ENCODE measurements at places on chromosomes 13 and 19. TPM values are rescaled to one million over a fixed set of nuclear protein-coding genes. Genes with fewer than 3 reads are reported as not detected.

PSG1 gene
- total RNA-seq, result not detected

C1QTNF9B gene
- 1.3 TPM for total RNA-seq

LMTK3 gene
- 2.0 TPM for total RNA-seq

ZNF230 gene
- 3.7 TPM for total RNA-seq

DNA sequence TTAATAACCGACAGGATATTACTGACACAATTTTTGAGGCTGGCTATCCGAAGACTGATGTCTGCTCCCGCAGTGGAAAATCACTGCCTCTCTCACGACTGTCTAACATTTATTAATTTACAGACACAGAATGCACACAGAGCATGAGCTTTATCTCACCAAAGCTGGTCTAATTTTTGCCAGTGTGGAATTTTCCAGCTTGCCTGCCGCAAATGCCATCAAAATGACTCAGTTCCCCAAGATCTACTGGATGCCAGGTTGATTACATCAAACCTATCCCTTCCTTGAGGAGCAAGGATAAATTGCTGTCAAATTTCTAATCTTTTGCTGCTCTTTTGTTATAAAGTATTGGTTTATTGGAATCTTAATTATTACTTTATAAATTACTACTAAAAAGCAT is 1775.1 kb upstream of the PCDH20 start:
- no peak for DNase-seq
